ENCODE measurements at places on chromosomes 4 and X. TPM values are rescaled to one million over a fixed set of nuclear protein-coding genes. Genes with fewer than 3 reads are reported as not detected.
A peak's percentile ranks its signal among the peaks of the same experiment; 100 is the strongest.

DNA sequence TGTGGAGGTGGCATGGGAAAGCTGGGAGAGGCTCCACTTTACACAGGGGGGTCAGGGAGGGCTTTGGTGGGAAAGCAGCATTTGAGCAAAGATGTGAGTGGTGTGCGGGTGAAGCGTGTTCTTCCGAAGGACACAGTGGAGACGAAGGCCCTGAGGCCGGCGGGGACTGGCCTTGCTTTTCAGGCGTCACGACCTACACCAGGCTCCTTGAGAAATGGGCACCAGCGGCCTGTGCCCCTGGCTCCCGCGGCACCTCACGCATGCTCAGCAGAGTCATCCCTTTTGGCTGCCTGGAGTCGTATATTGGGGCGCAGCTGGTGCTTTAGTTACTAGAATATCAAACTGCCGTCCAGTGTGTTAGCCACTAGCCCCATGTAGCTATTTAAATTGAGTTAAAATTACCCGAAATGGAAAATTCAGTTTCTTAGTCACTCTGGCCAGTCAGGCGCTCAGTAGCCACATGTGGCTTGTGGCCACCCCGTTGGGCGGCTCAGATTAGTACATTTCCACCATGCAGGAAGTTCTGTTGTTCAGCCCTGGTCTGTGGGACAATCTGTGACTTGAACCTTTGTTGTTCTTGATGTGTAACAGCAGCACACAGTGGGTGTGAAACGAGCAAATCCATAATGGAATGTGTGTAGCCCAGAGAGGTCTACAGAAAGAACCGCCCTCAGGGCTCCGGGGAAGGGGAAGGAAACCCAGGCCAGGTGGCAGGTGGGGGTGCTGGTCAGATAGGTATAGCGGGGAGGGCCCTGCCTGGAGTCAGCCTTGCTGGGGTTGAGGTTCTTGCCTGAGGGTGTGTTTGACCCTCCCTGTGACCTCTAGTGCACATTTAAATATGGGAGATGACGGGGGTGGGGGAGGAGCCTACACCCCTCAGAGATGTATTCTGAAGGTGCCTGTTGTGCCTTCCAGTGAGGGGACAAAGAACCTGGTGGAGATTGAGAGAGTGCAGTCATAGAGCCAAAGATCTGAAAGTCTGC lies 30.4 kb downstream of the TBC1D14 start:
- H3K27ac ChIP-seq: peak overlapping the region; percentile 89
- H3K27me3 ChIP-seq: peaks cover 15% of the 10 kb centered on the region
- H3K36me3 ChIP-seq: no peaks in the 10 kb centered on the region
- no peak for DNase-seq
- peak overlapping the region; percentile 44 for H3K4me3 ChIP-seq
- H3K4me1 ChIP-seq: peaks cover 65% of the 10 kb centered on the region

DNA sequence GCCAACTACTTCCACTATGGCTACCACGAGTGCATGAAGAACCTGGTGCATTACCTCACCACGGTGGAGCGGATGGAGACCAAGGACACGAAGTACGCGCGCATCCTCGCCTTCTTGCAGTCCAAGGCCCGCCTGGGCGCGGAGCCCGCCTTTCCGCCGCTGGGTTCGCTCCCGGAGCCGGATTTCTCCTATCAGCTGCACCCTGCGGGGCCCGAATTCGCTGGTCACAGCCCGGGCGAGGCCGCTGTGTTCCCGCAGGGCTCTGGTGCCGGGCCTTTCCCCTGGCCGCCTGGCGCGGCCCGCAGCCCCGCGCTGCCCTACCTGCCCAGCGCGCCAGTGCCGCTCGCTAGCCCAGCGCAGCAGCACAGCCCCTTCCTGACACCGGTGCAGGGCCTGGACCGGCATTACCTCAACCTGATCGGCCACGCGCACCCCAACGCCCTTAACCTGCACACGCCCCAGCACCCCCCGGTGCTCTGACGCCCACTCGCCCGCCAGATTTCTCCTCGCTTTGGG lies 2.1 kb downstream of the HELT start:
- peak overlapping the region; percentile 74 for H3K4me3 ChIP-seq
- peaks cover 11% of the 10 kb centered on the region for H3K4me1 ChIP-seq
- no peak overlapping the region for H3K27ac ChIP-seq
- H3K36me3 ChIP-seq: no peaks in the 10 kb centered on the region
- peaks cover 40% of the 10 kb centered on the region for H3K27me3 ChIP-seq

P2RY4 gene
- total RNA-seq: 0.27 TPM

SCML2 gene
- 9.5 TPM for total RNA-seq

DNA sequence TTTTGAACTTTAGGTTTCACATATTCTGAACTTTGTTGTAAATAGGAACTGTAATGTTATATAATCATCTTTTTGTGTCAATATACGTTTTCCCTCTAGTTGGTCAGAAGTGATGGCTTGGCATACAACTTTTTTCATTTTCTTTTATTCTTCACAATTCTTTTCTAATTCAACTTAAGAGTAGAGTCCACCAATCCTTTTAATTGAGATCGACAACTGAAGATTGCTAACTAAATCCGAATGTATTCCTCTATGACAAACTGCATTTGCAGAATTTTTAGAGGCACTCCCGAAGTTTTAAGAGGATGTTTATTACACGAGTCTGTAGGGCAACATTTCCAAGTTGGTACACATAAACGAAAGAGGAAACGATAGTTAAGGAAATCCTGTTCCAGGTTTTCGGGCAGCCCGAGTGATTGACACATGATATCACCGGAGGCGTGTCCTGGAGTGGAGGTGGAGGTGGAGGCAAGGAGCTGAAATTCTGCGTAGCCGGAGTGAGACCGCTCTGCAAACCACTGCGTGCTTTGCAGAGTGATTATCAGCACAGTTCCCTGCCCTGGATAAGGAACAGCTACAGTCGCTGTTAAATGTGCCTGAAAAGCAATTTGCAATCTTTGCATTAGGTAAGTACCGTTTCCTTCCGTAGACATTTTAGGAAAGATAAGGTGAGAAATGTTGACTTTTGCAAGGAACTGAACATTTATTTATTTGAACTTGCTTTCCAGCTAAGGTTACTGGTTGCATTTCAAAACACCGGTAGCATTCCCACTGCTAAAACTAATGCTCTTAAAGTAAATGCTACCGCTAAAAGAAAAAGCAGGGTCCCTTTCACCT lies at the start of gene SPRY1:
Gene SPRY1 (plus strand): TSS at position 489 of the 837 bp plus-strand sequence. CDS start 4,797 bp downstream, outside the sequence.
- peak within 1 kb of the TSS; percentile 99 for H3K4me3 ChIP-seq
- H3K27ac ChIP-seq: peak within 1 kb of the TSS; percentile 95

FAM47E gene
- total RNA-seq: 2.9 TPM

DNA sequence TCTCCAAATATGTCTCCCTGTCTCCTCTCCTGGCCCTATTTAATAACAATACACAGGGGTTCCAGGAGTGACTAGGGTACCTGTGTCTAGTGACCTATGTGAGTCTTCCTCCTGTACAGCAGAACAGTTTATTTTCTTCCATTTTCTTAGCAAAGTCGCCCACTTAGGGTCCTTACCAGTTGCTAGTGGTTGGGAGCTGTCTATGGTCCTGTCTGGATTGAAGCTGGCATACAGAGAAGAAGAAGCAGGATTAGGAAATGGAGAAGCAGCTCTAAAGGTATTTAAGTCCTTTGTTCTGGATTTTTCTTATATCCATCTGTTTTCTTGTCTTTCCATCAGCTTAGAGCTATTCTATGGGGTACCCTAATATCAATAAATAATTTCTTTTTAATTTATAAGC lies 587.1 kb upstream of the CPEB2 start:
- no peaks in the 10 kb centered on the region for H3K27me3 ChIP-seq
- H3K4me1 ChIP-seq: no peaks in the 10 kb centered on the region
- DNase-seq: no peak
- H3K36me3 ChIP-seq: no peaks in the 10 kb centered on the region

LDB2 gene
- 3.1 TPM for total RNA-seq

DNA sequence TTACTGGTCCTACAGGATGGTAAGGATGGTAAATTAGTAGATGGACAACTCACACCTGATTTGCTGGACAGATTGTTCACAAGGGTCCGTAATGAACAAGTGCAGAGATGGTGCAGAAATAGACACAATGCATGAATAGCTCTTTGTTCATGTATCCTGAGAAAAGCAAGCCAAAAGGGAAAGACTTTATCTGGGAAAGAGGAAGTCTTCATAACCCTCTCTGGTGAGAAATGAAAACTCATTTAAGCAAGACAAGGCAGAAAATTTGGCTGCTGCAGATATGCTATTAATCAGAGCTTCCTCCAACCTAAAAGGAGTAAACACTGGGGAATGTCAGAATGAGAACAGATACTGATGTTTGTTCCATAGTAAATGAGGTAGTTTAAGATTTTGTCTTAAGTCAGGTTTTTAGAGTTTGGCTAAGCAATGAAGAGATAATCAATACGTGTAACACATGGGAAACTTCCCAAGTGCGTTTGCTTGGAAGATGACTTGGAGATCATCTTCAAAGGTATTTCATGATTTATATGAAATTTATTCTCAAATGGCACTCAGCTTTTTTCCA lies 152.4 kb upstream of the BMPR1B start:
- H3K4me3 ChIP-seq: no peak overlapping the region
- H3K27ac ChIP-seq: no peak overlapping the region
- no peaks in the 10 kb centered on the region for H3K27me3 ChIP-seq
- DNase-seq: no peak

GRCh38 chrX:39633293-39633692 lies 464.5 kb downstream of the BCOR start:
- peaks cover 7% of the 10 kb centered on the region for H3K4me1 ChIP-seq
- no peaks in the 10 kb centered on the region for H3K36me3 ChIP-seq
- DNase-seq: peak; percentile 49
- peak overlapping the region; percentile 92 for H3K27ac ChIP-seq

DNA sequence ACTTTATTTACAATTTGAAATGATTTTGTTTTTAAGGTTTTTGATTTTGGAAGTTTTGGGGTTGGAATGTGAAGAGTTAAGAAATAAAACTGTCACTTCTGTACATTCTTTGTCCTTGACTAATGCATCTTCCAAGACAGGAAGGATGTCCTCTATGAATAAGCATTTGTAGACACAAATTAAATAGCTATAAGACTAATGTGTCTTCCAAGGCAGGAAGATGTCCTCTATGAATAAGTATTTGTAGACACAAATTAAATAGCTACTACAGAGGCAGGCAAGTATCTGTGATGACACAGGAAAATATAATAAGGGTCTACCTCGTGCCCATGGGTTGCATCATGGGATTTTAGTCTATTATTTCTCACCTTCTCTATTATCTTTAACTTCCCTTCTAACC lies 14.5 kb downstream of the PRSS48 start:
- no peaks in the 10 kb centered on the region for H3K36me3 ChIP-seq
- no peak overlapping the region for H3K4me3 ChIP-seq

DNA sequence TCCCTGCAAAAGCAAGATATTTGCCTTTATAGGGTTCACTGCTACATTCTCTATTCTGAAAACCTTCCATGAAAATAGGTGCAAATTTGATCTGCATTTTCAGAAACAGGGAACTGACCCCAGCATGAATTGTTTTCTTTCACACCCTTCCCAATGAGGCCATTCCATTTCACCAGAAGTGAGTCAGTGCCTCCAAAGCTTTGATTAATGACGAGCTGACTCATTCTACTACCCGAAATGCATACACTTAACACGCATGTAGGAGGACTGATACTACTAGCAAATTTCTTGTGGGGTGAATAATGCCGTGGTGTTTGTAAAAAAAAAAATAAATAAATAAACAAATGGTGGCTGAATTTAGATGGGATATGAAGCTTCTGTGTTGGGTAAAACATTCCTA lies 146.9 kb upstream of the FGF13 start:
- no peak for DNase-seq
- no peak overlapping the region for H3K27ac ChIP-seq
- H3K4me3 ChIP-seq: no peak overlapping the region
- H3K36me3 ChIP-seq: no peaks in the 10 kb centered on the region
- H3K27me3 ChIP-seq: no peaks in the 10 kb centered on the region

GRCh38 chr4:94767446-94767845 lies 9.7 kb downstream of the BMPR1B start:
- no peak overlapping the region for H3K4me3 ChIP-seq
- DNase-seq: no peak
- H3K36me3 ChIP-seq: no peaks in the 10 kb centered on the region
- H3K27ac ChIP-seq: no peak overlapping the region
